ENCODE measurements at places on chromosomes 1 and 21.

- DNase-seq: no peak
Measured at GRCh38 chr1:88892357-88892877, 1.1 kb upstream of the GTF2B start.

- DNase-seq: peak; percentile 63
Measured at GRCh38 chr1:7667625-7668218, 103.4 kb upstream of the VAMP3 start.

DNA sequence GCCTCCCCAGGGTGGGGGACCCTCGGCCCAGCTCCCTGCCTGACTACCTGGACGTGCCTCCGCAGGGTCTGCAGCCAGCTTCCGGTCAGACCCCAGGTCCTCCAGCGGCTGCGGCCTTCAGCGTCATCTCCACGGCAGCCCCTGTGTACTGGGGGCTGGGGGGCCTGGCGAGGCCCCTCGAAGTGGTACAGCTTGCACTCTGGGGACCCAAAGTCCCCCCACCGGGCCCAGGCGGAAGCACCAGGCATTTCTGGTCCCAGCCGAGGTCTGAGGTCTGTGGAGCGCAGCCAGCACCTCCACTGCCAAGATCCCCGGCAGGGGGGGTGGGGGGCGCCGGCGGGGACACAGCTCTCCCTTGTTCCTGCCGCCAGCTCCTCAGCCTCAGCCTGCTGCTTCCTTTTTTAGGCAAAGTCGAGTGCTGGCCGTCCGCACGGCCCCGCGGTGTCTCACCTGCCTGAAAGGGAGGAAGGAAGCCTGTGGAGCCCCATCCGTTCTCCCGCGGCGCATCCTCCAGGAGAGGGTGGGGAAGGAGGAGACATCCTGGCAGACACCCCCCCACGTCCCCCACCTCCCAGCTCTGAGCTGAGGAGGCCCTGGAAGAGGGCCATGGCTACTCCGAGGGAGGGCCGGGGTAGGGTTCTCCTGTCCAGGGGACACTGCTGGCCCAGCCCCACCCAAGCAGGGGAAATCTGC is 1.2 kb upstream of the VWA1 start:
- no peak for DNase-seq

GRCh38 chr21:44395260-44395659 is 41.8 kb downstream of the TRPM2 start:
- DNase-seq: no peak

- no peak for DNase-seq
Measured at GRCh38 chr1:4375812-4376211, 278.6 kb upstream of the AJAP1 start.

DNA sequence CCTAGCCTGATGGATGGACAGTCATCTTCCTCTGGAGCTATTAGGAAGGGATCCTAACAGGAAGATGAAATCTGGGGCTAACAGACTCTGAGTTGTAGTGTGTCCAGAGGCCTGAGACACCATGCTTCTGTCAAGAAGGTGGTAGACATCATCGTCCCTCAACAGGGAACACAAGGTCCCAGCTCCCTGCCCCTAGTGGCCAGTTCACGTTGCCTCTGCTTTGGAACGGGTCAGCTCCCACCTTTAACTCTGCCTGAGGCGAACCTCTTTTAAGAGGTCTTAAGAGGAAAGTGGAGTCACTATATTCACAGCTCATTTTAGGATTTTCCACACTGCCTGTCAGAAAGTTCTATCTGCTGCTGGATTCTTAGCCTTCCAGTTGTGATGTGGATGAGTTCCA is 28.3 kb downstream of the LRRC71 start:
- DNase-seq: no peak

DNA sequence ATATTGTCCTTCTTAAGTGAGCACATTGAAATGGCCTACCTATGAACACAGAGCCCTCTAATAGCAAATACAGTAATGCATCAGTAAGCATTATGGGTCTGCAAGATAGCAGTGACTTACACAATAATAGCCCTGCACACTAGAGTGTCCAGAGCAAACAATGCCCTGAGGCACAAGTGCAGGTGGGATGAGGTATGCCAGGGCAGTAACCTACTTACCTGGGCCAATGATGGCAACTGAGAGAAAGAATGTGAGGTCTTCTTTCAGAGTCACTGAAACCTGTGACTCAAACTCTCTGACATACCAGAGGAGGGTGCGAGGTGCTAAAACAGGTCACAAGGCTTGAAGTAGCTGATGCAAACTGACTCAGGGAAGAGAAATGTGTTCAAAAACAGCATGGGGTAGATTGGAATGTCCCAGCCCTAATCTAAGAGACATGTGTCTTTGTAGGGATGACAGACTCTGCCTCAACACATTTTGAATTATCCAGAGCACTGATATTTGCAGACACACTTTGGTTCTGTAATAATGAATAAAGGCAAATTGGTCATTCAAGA is 168.5 kb upstream of the RUNX1 start:
- no peak for DNase-seq

DNA sequence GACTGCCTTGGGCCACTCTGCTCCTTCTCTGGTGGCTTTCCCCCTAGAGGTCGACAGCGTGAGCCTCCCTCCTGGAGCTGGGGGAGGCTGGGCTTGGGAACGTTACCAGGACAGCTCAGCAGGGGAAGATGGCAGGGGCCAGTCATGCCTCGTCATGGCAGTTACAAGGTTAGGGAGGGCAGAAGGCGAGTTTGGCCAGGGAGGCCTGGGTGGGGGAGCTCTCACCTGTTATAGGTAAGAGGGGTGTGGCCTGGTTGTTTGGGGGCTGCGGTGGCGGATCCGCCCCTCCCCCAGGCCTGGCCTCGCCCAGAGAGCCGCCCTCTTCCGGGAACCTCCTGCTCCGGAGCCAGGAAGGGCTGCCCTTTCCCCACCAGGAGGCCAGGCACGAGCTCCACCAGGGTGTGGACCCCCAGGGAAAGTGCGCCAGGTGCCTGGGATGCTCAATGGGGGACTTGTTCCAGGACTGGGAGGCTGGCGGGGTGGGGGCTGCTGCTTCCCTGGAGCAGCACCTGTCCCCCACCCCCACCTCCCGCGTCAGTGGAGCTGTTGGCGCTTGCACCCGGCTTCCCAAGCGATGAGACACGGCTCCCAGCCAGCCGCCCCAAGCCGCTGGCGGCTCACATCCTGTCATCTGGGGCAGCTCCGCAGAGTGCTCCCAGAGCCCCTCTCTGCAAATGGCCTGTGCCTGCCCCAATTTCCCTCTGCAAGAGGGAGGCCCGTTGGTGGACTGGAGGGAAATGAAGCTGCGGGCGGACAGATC is 23.6 kb upstream of the PKP1 start:
- no peak for DNase-seq

DNA sequence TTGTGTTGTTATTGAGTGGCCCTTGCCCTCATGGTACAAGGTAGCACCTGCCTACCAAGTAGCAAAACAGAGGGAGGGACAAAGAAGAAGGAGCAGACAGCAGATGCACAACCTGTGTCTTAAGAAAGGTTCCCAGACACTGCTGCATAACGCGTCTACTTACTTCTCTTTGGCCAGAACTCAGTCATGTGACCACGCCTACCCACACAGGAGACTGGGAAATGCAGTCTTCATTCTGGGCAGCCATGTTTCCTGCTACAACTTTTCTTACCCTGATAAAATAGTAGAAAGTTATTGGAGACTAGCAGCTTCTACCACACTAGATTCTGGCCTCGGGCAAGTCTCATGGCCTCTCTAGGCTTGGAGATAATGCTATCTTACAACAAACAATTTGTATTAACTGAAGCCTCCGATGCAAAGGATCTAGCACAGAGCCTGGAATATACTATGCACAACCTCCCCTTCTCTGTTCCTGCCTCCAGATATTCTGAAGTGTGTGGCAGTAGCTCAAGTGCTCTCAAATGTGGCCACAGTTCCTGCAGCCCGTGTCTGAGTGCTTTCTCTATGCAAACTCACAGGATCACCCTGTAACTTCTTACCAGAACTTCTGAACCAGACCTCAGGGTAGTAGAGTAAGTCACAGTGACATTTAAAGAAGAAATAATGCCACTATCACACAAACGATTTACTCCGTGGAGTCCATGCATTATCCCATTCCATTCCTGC is 34.1 kb upstream of the BTG2 start:
- peak; percentile 42 for DNase-seq

GRCh38 chr1:167661527-167662426 is 31.7 kb downstream of the RCSD1 start:
- no peak for DNase-seq

DNA sequence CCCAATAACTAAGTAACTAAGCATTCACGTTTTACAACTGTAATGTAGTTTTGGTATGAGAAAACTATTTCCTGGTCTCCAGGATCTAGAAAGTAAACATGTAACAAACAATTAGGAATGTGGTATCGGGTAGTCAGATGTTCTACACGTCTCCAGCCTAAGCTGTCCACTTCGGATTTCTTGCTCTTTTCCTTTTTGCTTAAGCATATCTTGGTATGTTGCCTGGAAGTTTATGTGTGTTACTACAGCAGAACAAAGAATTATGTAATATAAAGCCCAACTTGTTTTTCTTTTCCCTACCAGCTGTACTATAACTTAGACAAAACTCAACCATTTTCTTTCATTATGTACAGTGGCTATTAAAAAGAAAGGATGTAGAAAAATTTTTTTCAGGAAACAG is 20.4 kb upstream of the WARS2 start:
- no peak for DNase-seq

GRCh38 chr1:204782118-204782700 is 88.5 kb upstream of the NFASC start:
- no peak for DNase-seq

GRCh38 chr21:40433538-40433937 is 413.4 kb downstream of the DSCAM start:
- DNase-seq: no peak

GRCh38 chr1:161838885-161839284 is 72.8 kb downstream of the ATF6 start:
- DNase-seq: no peak

DNA sequence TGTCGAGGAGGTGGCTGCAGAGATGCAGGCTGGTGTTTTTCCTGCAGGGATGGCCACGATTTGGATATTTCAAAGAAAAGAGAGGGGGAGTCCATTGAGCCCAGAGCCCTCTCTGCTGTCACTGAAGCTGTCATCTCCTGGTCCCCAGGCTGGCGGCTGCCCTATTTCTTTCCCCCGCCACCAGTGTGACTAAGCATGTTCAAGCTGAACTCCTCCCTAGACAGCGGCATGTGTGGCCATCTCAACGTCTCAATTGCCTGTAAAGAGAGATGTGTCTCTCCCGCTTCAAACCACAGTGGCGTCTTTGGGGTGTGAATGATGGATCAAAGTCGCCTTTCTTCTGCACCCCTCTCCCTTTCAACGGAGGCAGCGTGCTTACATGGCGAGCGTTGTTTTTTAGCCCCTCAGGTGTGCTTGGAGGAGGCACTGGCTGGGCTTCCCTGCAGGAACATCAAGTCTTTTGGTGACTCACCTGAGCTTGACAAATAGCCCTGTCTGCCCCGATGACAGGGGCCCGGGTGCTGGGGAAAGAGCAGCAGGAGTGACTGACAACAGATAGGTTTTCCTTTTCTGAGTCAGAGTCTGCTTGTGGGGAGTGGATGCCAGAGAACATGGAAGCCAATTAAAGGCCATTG is 346.4 kb upstream of the AJAP1 start:
- no peak for DNase-seq

- no peak for DNase-seq
Measured at GRCh38 chr1:221429264-221429663, 312.6 kb downstream of the DUSP10 start.

GRCh38 chr1:238141353-238141752 is 250.6 kb upstream of the ZP4 start:
- DNase-seq: no peak

DNA sequence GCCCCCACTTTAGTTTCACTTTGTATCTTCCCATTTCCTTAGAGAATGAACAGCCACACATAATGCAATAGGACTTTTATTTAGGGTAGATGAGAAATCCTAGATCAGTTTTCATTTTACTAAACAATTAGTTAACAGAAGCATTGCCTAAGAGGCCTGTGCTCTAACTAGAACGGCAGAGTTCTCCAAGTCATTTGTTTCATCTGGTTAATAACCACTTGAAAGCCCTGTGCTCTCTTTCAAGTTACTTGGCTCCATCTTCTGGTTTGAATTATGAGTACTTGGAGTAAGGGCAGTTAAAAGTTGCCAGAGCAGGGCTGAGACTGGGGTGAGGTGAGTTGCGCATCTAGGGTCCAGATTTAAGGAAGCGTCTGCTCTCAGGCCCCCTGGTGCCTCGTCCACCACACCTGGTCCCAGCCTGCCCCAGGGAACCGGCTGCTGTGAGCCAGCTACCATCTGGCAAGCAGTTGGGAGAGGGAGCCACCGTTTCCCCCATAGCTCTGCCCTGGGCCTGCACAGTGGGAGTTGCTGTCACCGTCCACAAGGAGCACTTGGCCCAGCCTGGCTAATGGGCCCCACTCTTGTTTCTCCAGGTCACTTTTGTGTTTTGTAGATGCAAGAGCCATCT is 18.1 kb upstream of the SLC44A3 start:
- no peak for DNase-seq

- DNase-seq: no peak
Measured at GRCh38 chr1:180387413-180387812, 115.0 kb downstream of the ACBD6 start.

GRCh38 chr21:32413697-32414578 is 1.4 kb downstream of the EVA1C start:
- no peak for DNase-seq

DNA sequence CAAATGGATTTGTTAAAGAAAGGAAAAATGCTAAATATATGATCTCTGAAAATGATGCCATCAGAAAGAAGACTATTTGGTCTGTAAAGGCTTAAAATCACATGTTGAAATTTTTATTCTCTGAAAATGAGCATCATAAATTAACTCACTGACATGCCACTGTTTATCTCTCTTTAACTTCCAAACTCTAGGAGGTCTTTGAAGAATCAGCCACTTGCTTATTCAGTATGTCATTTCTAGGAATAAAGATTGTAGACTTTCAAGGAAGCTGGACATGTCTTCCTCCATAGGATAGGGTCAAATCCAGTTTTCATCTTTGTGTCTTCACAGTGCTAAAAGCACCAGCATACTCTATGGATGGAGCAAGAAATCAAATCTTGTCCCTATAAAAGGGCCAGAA is 147.6 kb downstream of the FMN2 start:
- no peak for DNase-seq

- DNase-seq: no peak
Measured at GRCh38 chr1:50228871-50229384, 120.2 kb downstream of the ELAVL4 start.

DNA sequence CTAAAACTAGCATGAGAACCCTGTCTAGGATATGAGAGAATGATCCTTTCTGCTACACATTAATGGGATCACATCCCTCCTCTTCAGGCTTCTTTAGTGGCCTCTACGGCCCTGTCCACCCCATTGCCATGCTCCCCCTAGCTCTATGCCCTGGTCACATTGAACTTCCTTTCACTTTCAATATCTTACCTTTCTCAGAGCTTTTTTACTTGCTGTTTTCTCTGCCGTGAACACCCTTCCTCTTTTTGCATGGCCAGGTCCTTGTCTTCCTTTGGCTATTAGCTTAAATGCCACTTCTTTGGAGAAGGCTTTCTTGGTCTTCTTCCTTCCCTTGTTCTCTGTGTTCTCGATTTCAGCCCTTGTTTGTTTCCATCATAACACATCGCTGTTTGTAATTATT is 97.4 kb downstream of the GIPC2 start:
- no peak for DNase-seq

- no peak for DNase-seq
Measured at GRCh38 chr1:229064320-229065168, 206.4 kb upstream of the RAB4A start.

- no peak for DNase-seq
Measured at GRCh38 chr1:165383067-165383466, 26.6 kb upstream of the LMX1A start.

Measured in stimulated activated CD8-positive, alpha-beta memory T cell treated with anti-CD3 and anti-CD28 coated beads, Interleukin-7, amount 100 ng/mL, for 4 hours (primary cell).